Hypothalamus (tissue), 51 donors: ENCODE measurements at places on chromosomes 2 and 18.

DNA sequence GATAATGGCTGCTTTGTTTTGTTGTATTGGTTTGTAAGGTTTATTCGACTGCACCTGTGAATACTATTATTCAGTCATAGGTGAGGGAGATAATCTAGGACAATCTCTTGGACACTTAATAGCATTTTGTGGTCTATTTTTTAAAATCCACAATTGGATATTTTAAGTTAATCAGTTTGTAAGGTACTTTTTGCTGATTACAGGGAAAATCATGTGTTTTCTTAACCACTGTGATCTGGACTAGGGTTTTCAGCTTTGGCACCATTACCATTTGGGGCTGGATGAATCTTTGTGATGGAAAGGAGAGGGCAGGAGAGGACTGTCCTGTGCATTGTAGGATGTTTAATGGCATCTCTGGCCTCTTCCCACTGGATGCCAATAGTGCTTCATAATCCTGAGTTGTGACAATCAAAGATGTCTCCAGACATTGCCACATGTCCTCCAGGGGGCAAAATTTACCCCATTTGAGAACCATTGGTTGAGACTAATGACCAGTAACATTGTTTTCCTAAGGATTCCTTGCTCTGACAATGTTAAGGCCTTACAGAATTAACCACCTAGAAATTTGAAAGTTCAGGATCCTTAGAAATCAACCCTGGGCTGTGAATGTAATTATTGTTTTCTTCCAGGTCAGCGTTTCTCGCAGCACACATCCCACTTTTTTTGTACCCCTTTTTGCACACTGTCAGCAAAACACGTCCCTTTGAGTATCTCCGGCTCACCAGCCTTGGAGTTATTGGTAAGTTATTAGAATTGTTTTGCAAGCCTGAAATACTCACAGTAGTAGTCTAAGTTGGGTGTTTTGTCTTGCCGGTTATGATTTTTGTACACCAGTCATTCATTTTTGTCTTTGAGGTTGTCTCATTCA, 15.6 kb downstream of the CNOT9 start:
- DNase-seq, result no peak

DNA sequence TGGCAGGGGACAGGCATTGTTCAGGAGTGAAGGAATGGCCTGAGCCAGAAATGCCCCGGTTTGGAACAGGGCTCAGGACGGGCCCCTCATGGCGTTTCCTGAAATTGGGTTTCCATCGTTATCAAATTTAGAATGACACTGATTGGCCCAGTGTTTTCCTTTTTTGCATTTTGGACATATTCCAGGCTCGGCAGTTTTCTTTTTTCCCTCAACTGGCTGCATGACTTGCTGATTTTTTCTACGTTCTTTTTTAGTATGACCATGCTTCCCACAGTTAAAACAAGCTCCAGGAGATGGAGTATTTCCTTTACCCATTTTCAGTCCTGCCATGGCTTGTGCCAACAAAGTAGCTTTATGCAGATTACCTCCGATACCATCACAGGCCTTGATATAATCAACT, 20.4 kb upstream of the LYG2 start:
- no peak for DNase-seq

DNA sequence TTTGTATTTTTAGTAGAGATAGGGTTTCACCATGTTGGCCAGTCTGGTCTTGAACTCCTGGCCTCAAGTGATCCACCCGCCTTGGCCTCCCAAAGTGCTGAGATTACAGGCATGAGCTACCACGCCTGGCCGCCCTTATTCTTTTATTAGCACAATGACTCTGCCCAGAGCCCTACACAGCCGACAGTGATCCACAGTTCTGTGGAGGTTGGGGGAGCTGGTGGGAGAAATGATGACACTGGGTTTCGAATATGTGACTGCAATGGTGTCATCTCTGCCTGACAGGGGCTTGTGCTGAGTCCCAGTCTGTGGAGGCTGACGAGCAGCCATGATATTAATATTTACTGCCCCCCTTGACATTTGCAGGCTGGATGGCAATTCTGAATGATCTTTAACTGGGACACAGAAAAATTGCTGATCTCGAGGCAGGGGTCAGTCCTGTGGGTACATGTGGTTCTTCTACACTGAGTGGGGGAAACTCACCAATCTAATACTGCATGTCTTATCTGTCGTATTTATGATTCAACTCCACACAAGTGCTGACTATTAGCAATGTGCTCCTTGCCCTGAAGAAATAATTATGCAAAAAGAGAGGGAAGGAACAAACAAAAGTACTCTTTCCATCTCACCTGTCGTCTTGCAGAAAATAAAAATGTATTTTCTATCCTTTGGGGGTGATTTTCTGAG, 6.3 kb upstream of the CTAGE1 start:
- no peak for DNase-seq

DNA sequence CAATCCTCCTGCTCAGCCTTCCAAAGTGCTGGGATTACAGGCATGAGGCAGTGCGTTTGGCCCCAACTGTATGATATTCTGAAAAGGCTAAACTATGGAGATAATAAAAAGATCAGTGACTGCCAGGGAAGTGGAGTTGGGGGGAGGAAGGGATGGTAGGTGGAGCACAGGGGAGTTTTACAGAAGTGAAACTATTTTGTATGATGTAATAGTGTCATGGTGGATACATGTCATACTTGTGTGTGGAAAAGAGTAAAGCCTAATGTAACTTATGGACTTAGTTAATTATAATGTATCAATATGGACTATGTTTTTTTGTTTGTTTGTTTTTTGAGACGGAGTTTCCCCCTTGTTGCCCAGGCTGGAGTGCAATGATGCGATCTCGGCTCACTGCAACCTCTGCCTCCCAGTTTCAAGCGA, 2.9 kb upstream of the GGCX start:
- DNase-seq, result no peak

DNA sequence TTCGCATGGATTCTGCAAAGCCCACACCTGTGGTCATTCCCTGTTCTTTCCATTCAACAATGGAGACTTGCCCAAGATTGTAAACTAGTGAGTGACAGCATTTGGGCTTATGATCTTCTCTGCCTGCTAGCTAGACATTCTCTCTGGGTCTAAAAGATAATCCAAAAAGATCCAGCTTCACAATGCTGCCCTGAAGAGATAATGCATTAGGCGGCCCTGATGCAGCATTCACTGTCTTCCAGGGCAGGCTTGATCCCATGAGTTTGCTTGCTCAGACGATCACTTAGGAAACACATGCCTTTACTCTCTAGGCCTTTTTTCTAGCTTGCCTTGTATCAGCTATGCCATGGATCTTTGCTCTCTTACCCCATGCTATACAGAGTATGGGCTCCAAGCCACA, 196.1 kb downstream of the SETBP1 start:
- no peak for DNase-seq

DNA sequence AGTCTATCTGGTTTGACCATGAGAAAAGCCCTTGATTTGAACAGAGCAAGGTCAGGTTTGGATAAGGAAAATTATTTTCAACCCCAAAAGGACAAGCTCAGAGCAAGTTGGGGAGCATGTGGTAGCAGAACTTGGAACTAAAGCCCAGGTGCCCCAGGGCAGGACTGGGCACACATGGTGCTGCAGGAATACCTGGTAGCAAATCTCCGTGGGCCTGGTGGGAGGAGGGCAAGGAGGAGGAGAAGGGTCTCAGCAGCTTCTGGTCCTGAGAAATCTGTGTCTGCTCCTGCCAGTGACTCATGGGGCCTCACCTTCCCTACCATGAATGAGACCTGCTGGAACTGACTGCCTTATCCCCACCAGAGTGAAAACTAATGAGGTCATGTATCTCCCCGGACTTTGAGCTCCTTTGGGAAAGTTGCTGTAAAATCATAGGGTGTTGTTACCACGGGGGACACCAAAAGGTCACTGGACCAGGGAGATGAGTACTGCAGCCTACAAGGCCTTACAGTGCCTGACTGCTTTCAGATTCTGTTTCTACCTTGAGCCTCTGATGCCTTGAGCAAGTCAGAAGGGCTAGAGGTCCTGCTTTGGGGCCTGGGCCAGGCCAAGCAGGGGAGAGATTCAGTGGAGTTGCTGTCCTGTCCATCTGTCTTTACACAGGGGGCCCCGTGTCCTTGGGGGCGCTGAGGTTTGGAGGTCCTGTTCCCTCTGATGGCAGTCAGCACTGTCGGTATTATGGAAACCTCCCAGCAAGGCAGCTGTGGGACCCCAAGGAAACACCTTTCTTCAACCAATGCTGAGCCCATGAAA, 304.0 kb downstream of the MYCN start:
- no peak for DNase-seq

DNA sequence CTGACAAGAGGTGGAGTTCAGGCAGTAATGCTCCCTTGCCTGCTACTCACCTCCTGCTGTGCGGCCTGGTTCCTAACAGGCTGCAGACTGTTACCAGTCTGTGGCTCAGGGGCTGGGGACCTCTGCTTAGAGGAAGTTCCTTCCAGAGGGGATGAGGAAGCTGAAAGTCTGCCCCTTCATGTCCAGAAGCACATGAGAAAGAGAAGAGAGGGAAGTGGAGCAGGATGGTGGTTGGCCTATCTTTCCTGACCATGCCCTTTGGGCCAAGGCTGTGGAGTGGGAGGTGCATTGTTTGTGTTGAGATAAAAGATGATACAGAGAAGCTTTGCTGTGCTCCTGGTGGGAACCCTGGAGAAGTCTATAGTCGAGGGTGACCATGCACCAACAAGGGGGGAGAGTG, 112.5 kb downstream of the LPIN1 start:
- no peak for DNase-seq
